ENCODE measurements at places on chromosomes 1 and 21.

- peak; percentile 24 for DNase-seq
- no peaks in the 10 kb centered on the region for H3K36me3 ChIP-seq
- no peak overlapping the region for H3K27ac ChIP-seq
Measured at GRCh38 chr1:1092149-1092855, 18.2 kb upstream of the RNF223 start.

DNA sequence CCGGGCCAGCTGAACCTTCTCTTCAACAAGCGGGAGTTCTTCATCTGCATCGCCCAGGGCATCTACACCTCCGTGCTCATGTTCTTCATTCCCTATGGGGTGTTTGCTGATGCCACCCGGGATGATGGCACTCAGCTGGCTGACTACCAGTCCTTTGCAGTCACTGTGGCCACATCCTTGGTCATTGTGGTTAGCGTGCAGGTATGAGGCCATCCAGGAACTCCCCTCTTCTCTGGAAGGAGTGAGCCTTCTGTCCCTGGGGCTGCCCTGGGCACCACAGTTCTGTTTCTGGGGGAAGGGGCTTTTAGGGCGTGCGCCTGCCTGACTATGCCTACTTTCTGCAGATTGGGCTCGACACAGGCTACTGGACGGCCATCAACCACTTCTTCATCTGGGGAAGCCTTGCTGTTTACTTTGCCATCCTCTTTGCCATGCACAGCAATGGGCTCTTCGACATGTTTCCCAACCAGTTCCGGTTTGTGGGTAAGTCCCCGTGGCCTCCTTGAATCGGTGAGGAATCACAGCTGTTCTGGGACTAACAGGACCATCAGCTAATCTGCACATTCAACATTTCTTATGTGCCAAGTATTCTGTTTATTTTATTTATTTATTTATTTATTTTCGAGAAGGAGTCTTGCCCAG, 21.1 kb downstream of the ATP8B2 start:
- no peaks in the 10 kb centered on the region for H3K27me3 ChIP-seq
- H3K27ac ChIP-seq, result no peak overlapping the region
- DNase-seq, result no peak
- H3K4me1 ChIP-seq, result no peaks in the 10 kb centered on the region

DNA sequence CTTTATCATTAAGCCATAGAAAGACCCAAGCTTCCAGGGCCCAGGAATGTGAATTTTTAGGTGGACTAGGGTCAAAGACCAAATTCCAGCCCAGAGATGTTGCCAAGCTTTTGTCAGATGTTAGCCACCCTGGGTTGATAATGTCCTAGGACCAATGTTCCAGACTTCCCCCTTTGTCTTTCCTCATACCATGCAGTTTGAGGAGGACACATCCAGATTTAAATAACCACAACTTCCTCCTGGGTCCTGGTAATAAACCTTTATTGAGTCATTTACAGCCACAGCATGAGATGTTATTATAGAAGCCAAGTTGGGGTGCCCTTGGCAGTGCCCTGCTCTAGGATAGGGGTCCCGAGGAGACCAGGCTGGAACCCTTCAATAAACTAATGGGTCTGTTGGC, 5.9 kb downstream of the TNR start:
- no peak overlapping the region for H3K27ac ChIP-seq
- no peaks in the 10 kb centered on the region for H3K27me3 ChIP-seq
- H3K36me3 ChIP-seq, result no peaks in the 10 kb centered on the region
- no peak overlapping the region for H3K4me3 ChIP-seq
- no peaks in the 10 kb centered on the region for H3K4me1 ChIP-seq
- DNase-seq, result no peak

GRCh38 chr1:116494353-116494692, 76.5 kb downstream of the CD58 start:
- H3K27ac ChIP-seq, result peak overlapping the region; percentile 49
- no peak overlapping the region for H3K4me3 ChIP-seq
- H3K36me3 ChIP-seq, result no peaks in the 10 kb centered on the region
- peaks cover 18% of the 10 kb centered on the region for H3K4me1 ChIP-seq

DNA sequence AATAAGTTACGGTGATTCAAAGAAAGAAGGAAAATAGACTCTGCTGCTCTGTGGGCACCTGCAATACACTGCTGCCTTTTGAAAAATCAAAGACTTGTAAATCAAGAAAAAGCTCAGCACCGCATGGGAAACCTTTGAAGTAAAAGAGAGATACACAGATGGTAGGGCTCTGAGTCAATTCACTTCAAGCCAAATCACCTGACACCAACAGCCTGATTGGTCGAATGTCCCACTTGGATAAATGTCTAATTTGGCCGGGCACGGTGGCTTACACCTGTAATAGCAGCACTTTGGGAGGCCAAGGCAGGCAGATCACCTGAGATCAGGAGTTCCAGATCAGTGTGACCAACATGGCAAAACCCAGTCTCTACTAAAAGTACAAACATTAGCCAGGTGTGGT, 19.2 kb upstream of the RCAN3 start:
- no peak overlapping the region for H3K4me3 ChIP-seq
- no peak overlapping the region for H3K27ac ChIP-seq
- H3K27me3 ChIP-seq, result no peaks in the 10 kb centered on the region
- DNase-seq, result no peak
- no peaks in the 10 kb centered on the region for H3K4me1 ChIP-seq

DNA sequence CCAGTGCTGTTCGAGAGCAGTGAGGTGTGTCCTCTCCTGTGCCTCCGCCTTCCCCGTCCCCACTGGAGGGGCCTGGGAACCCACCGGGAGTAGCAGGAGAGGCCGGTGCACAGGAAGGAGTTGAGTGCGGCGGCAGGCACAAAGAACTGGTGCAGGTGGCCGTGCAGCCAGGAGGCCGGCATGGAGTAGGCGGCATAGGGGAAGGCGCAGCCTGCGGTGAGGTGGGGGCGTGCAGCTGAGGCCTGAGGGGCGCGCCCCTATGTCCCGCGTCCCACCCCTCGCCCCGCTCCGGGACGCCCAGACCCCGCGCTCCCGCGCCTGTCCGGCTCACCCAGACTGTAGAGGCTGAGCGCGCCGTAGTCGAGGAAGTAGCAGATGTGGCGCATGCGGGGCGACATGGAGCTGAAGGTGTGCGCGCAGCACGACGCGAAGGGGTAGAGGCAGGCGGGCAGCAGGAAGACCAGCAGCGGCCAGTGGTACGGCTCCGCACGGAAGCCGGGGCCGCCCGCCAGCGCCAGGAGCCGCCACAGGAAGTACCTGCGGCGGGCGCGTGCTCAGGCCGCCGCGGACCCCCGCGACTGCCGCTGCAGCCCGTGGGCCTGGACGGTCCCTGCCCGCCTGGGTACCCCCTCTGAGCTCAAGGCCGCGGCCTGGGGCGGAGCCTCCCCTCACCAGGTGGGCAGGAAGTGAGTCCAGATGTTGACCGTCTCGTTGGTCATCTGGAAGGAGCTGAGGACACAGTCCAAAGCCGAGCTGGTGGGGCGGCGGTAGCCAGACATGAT, 2.2 kb downstream of the PAQR6 start:
- no peaks in the 10 kb centered on the region for H3K27me3 ChIP-seq
- DNase-seq, result peak; percentile 42
- no peak overlapping the region for H3K4me3 ChIP-seq
- peaks cover 26% of the 10 kb centered on the region for H3K36me3 ChIP-seq
- H3K27ac ChIP-seq, result peak overlapping the region; percentile 62

Data from SK-N-SH (cell line).